ENCODE measurements at places on chromosomes 3 and 15.
A peak's percentile ranks its signal among the peaks of the same experiment; 100 is the strongest.

DNA sequence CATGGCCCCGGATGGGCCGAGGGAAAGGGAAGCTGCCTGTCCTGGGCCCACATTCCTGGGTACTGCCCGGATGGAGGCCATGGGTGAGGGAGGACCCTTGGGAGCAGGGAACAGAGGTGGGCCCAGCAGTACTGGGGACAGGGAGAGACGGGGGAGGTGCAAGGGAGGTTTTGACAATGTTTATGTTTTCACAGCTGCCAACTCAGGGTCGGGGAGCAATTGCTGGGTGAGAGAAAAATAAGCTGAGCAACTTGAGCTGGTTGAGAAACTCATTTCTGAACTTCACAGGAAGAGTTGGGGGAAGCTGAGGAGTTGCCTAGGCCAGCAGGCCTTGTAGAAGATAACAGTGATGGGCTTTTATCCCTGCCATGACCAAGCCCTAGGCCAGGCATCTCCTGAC is 11.1 kb upstream of the TSPAN3 start:
- no peak for DNase-seq

DNA sequence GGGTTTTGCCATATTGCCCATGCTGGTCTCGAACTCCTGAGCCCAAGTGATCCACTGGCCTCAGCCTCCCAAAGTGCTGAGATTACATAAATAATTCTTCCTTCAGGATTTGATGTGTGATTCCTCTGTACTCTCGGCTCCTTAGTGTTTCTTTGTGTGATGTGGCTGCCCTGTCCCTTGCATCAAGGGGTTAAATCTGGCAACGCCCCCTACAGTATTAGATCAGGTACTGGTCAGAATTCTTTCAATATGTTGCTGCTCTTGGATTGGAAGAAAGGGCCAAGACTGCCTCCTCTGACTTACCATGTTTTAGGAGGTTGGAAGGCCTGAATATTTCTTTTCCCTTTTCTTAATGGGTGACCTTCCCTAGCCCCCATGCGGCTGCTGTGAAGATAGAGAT is 390.6 kb upstream of the WNT5A start:
- no peak for DNase-seq

DNA sequence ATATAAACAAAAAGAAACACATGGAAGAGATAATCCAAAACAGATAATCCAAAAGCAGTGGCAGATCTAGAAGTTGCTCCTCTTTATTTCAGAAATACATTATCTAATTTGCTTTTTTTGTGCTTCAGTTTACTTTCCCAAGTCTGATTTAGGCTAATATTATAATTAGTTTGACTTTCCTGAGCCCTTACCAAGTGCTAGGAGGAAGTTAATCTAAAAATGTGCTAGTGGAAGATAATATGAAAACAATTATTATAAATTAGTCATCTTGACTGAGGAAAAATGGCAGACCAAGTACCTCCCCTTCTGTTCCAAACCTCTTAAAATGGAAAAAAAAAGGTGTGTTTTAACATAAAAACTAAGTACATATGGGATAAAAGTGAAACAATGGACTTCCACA is 17.5 kb downstream of the SLC9A9 start:
- DNase-seq = no peak

DNA sequence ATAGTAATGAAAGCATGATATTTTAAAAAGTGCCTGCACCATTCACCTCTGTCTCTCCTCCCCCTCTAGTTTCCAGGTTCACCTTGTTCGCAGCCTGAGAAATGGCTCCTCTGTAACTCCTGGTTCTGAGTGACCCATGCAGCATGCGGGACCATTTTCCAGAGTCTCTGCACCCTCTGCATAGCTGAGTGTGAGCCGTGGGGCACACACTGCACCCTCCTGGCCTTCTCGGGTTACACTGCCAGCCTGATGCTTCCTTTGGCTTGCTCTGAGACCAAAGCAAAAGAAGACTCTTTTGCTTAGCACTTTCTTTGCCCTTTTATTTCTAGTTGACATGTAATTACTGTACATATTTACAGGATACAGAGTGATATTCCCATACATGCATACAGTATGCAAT is 287.3 kb downstream of the GABRG3 start:
- DNase-seq = no peak

DNA sequence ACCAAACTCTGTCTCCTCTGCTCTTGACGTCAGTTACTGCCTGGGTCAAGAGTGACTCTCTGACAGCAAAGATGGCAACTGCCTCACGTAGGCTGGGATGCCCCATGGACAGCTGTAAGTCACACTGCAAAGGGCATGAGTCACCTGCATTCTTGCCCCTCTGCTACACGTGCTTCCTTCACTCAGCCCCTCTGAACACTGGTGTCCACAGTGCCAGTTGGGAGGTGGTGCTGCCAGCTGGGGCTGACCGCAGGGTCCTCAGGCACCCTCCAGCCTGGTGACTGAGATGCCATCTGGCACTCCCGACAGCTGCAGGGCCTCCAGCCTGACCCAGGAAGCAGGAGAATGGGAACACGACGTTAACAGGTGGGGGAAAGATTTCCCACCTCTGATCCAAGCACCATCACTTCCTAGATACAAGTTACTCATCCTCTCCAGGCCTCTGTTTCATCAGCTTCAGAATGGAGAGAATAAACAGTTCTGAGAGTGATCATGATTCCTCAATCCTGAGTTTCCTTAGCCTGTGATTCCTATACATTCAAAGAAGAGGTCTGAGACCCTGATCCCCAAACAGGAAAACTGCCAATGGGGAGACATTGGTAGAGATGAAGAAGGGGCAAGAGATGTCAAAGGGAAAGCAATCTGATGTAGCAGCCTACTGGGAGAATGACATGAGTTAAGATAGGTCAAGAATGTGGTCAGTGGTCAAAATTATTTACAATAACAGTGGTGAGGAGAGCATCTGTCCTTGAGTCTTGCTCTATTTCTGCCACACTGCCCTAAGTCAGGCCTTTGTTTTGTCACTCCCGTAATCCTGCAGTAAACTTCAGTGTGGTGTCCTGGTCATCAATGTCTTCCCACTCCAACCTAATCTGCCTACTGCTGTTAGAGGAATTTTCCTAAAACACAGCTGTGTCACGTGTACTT is 86.1 kb upstream of the BCL6 start:
- DNase-seq = no peak

DNA sequence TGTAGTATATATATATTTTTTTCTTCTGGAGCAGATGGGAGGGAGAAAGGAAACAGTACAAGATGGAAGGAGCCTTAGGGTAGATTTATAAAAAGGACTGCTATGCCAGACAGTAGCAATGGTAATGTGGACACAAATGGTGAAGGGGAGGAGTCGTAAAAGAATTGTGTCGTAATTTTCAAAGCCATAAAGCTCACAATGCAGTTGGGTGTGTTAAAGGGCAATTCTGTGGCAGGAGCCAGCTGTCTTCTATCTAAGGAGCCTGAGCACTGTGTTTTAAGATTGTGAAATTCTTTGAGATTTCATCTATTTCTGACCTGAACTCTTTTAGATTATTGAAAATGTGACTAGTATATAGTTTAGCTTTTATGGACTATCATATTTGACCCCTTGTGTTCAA is 58.9 kb downstream of the CNOT10 start:
- DNase-seq = no peak

GRCh38 chr3:109563149-109563548 is 225.8 kb upstream of the DPPA4 start:
- DNase-seq = no peak

DNA sequence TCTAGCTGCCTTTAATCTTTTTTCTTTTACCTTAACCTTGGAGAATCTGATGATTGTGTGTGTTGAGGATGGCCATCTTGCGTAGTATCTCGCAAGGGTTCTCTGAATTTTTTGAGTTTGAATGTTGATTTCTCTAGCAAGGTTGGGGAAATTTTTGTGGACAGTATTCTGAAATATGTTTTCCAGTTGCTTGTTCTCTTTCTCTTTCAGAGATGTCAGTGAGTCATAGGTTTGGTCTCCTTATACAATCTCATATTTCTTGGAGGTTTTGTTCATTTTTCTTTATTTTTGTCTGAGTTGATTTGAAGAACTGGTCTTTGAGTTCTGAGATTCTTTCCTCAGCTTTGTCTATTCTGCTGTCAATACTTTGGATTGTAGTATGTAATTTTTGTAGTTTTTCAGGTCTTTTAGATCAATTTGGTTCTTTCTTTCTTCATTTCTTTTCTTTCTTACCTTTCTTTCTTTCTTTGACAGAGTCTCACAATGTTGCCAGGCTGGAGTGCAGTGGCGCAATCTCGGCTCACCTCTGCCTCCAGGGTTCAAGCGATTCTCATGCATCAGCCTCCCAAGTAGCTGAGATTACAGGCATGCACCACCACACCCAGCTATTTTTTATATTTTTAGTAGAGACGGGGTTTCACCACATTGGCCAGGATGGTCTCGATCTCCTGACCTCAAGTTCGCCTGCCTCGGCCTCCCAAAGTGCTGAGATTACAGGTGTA is 366.4 kb upstream of the RASGRP1 start:
- DNase-seq = no peak

- peak; percentile 37 for DNase-seq
Measured at GRCh38 chr15:55279746-55280351, 9.8 kb downstream of the RAB27A start.

DNA sequence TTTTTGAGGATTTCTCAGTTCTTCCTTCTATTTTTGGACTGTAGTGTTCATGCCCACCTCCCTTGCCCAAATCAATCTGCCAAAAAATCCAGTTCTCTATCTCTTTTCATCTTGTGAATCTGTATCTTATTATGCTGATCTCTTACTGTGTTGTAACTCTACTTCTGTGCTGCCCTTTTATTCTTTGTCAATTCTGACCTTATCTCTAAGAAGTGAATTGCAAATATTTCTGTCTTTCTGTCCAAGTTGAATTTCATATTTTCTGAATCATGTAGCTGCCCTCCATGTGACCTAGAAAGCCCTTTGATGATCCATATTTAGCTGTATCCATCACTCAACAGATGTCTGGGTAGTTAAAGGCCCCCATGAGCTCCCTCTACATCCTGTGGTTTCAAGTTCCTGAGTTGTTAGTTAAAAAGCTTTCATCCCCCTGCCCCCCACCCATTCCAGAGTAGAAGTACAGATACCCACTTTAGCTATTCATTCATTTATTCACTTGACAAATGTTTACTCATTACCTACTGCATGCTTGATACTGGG is 33.6 kb upstream of the ETV5 start:
- DNase-seq = no peak

GRCh38 chr15:57649138-57649537 is 57.4 kb upstream of the POLR2M start:
- no peak for DNase-seq

- DNase-seq = no peak
Measured at GRCh38 chr3:25744470-25744869, 38.8 kb downstream of the NGLY1 start.
